ENCODE measurements at places on chromosomes 16 and 17.

GRCh38 chr17:65813306-65813705, 251.9 kb upstream of the AXIN2 start:
- ATAC-seq: no peak

DNA sequence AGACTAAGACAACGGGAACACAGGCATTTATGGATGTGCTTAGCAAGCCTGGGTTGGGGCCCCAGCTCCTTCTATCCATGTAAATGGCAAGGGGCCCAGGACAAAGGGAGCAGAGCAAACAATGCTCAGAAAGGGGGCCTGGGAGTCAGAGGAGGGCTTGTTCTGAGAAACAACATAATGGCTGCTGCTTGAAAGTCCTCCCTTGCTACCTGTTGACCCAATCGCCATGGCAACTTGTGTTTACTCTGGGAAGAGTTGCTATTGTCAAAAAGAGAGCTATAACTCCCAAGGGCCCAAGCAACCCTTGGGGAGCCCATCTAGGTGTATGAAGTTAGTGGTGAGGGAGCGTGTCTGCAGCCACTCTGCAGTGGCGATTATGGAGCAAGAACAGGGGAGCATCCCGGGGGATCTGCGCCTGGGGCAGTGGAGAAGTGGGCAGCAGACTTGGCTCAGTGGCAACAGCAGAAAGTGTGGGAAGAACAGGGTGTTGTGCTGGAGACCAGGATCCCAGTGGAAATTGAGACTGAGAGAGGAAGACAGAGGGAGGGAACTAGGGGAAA, 118.7 kb upstream of the NLRP1 start:
- no peak for ATAC-seq

DNA sequence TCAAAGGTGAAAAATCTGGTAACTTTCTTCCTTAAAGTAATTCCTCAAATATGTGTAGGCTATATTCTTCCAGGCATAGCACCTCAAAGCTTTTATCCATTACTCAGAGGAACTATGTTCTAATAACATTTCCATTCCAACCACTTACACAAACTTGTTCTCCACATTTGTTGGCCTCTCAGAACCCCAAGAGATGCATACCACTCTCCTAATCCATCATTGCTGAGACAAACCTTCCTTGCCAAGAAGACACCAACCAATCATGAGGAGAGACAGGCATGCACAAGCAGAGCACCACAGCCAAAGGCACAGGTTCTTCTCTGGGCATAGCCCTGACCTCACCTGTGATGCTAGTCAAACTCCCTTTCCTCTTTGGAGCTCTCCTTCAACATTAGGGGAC, 20.9 kb downstream of the CDH11 start:
- ATAC-seq: no peak

DNA sequence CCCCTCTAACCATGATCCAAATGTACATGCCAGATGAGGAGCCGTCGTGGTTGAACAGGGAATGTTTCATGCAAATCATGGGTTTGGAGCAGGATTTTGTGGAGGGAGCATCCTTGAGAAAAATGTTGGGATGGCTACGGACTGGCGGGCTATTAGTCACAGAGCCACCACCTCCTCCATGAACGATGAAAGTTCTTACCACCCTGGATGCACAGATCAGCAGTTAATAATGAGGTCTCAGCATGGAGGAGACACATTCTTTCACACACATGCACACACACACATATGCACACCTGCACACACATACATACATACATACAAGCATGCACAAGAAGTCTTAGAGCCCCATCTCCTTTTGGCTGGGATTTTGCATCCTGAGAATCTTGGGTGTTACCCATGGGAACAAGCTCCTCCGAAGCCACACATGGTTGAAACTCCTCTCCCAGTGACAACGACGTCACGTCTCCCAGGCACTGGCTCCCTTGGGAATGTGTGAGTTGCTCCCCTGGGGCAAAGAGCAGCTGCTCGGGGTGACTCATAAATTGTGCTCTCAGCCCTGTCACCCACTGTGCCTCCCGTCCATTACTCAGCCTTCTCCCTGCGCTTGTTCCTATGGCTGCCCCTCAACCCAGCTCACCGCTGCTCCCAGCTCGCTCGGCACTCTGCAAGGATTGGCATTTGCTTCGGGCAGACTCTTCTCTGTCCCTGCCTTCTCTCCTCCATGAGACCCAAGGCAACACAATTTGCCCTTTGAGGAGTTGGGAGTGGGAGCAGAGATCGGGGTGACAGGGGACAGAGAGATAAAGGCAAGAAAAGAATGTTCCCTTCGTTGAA, 344.6 kb downstream of the SOX9 start:
- ATAC-seq: peak; percentile 77

DNA sequence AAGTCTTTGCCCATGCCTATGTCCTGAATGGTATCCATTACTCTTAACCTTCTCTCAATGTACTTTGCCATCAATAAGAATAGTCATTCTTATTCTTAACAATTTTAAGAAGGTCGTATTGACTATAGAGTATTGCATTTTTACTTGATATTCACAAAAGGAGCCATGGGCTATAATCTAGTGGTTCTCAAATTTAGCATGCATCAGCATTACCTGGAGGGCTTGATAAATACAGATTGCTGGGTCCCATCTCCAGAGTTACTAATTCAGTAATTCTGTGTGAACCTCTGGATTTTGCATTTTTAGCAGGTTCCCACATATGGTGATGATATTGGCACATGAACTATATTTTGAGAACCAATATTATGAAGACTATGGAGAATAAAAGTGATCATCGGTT, 89.6 kb downstream of the ABCA8 start:
- ATAC-seq: no peak

DNA sequence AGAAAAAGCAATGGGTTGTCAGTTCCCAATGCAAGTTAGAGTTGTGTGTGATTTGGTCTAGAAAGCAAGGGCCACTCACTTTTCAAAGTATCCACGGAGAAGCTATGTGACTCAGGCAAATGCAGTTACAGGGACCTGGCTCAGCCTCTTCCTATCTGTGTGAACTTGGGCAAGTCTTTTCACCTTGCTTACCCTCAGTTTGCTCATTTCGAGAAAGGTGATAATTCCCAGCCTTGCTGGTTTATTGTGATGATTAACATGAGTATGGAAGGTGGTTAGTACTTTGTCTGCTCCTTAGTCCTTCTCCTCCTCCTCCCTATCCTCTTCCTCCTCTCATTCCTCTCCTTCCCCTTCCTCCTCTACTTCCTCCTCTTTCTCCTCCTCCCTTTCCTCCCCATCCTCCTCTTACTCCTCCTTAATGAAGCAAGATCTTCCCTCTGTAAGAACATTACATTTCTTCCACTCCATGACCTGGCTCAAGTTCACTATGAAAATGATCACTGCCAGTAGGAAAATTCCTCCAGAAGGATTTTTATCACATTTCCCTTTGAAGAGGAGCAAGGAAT, 204.0 kb downstream of the GRIN2A start:
- ATAC-seq: no peak

DNA sequence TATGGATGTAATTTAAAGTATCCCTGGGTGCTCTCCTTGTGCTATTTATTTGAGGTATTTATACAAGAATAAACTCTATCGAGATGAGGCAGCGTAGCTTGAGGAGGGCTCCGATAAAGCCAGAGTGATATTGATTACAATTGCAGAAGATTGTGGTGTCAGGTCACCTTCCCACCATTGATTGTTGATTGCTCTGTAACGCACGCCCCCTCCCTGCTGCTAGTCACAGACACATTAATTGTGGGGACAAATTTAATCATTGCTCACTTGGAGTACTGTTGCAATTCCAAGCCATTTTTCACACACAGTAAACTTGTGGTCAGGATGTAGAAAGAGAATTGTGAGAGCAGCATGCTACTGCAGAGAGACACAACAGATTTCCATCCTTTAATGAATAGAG, 75.4 kb downstream of the IRX3 start:
- no peak for ATAC-seq

- no peak for ATAC-seq
Measured at GRCh38 chr17:72397687-72398086, 276.9 kb downstream of the SOX9 start.

GRCh38 chr17:79976451-79976850, 59.2 kb downstream of the TBC1D16 start:
- ATAC-seq: no peak

GRCh38 chr16:68425498-68426346, 22.6 kb downstream of the SMPD3 start:
- no peak for ATAC-seq

DNA sequence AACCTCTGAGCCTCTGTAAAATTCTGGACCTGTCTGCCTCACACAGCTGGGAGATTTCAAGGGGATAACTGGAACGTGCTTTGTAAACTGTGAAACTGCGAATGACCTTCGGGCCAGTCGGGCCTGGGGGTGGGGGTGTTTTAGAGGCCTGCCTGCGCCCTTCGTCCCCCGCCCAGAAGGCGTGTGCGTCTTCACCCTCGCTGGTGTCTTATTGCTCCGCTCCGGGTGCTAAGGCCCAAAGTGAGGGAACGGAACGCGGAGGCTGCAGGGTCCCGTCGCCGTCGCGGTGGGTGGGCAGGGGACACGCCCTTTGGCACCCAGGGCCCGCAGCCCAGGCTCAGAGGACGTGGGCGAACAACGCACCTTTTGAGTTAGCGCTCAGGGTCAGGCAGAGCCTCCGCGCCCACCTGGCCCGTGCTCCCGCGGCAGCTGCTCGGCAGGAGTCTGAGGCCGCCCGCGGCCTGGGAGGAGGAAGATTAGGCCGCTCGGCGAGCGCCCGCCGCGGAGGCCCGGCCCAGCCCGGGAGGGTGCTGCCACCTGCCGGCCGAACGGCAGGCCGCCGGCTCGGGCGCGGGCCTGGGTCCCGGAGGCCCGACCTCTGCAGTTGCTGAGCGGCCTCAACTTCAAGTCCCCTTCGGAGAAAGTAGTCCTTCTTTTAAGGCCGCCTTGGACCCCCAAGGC, 29.7 kb downstream of the DCAKD start:
- ATAC-seq: peak; percentile 77

- no peak for ATAC-seq
Measured at GRCh38 chr17:43984521-43984920, 19.9 kb upstream of the NAGS start.

GRCh38 chr16:89002851-89003830, 26.1 kb upstream of the CBFA2T3 start:
- ATAC-seq: no peak

DNA sequence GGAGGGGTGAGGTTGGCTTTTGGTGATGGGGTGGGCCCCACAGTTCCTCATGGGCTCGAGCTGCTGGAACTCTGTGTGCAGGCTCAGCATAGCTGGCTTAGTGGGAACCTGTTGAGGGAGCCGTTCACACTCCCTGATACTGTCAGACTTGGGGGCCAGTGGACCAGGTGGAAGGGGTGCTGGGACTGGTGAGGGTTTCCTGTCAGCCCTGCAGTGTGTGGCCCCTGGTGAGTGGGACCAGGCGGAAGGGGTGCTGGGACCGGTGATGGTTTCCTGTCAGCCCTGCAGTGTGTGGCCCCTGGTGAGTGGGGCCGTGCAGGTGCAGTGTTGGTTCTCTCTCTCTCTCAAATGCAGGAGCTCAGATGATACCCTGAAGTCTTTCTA, 45.1 kb upstream of the ZNF750 start:
- no peak for ATAC-seq

DNA sequence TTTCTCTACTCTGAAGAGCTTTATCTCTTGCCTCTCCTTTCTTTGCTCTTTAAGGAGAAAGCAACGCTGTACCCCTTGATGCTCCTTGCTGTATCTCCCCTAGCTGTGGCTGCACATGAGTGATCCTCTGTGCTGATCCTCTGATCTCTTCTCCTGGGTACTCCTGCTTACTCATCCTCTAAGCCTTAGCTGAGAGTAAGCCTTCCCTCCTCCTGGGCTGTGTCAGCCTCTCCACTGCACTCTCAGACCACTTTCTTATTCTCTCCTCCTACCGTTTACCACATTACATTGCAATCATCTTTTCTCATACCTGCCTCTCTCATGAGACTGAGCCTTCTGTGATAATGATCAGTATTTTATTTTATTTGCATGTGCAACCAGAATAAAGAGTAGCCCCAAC, 25.1 kb downstream of the SOX9 start:
- ATAC-seq: no peak

DNA sequence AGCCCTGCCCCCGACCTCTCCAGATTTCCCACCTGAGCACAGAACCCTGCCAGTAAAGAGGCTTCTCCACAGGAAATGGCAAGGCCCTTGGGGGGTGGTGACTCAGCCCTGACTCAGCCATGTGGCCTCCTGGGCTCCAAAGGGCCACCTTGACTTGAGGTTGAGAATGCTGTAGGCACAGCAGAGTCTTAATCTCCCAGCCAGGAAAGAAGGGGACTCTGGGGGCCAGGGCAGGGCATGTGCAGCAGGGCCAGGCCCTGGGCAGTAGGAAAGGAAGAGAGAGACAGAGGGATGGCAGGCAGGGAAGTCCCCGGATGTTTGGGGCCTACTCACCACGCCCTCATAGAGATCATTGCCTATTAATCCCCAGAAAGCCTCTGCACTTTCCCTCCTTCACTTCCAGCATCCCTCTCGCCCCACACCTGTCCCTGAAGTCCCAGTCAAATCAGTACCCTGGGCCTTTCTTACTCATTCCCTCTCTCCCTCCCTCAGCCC, 4.8 kb upstream of the ITGA3 start:
- peak; percentile 72 for ATAC-seq
